ENCODE measurements at places on chromosomes 7 and 10. TPM values are rescaled to one million over a fixed set of nuclear protein-coding genes. Genes with fewer than 3 reads are reported as not detected.
A peak's percentile ranks its signal among the peaks of the same experiment; 100 is the strongest.

DNA sequence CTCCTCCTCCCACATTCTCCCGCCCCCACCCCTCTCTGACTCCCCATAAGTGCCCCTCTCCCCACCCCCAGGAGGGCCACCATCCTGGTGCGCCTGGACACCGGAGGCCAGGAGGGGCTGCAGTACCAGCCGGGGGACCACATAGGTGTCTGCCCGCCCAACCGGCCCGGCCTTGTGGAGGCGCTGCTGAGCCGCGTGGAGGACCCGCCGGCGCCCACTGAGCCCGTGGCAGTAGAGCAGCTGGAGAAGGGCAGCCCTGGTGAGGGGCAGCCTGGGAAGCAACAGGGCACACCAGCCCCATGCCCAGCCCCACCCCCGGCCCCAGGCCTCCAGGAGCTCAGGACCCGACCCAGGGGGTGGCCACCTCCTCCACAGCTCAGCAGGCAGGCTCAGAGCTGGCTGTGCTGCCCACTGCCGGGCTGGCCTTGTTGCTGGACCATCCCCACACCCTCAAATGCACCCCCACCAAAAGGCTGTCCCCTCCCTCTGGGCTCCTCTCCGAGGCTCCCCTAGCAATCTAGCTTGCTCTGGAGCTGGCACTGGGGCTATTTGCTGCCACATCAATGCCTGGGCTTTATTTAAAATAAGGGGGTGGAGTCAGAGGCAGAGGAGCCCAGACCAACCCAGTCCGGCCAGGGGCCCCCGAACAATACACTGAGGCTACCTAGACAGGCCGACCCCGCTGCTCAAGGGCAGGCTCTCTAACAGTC, 14.8 kb downstream of the ATG9B start:
- ATAC-seq, result no peak

DNA sequence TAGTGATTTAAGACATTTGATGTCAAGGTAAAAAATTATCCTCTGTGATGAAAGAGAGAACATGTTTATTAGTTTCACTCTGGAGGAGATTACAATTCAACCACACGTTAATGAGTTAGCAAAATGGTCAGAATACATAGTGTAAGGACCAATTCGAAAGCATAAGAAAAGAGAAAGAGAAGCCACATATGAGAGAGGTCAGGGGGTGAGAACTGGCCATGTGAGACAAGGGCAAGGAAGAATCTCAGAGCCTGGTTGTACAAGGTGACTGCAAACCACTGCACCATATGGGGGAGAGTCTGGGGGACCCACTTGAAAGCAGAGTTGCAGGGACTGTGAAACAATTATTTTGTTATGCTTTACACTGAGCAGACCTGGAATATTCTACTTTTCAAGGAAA, 27.7 kb upstream of the BET1 start:
- no peak for ATAC-seq

- no peak for ATAC-seq
These were observed 370.4 kb downstream of the TNS3 start for GRCh38 chr7:47211519-47211973.

- ATAC-seq, result no peak
These were observed 133.7 kb upstream of the GJD4 start for GRCh38 chr10:35471435-35471834.

- no peak for ATAC-seq
These were observed 7.7 kb downstream of the VAX1 start for GRCh38 chr10:117130346-117130745.

DNA sequence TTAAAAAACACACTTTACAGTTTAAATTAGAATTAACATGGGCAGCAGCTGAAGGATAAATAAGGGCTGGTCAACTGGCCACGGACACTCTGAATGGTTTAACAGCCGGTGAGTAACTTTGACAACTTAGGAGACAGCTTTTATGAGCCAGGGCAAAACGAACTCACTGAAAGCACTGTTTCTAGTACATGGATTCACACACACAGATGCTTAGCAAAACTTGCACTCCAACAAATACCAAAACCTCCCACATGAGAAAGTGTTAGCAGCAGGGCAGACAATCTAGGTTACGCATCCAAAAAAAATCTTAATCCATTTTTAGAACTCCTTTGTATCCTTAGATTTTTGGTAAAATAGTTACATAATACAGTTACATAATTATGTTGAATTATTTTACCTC, 486.4 kb downstream of the PHTF2 start:
- ATAC-seq, result no peak

- ATAC-seq, result peak; percentile 2
These were observed 660 bp downstream of the VCL start for GRCh38 chr10:73998623-73998928.

GRCh38 chr10:118698421-118698820, 56.3 kb downstream of the CACUL1 start:
- ATAC-seq, result no peak

DNA sequence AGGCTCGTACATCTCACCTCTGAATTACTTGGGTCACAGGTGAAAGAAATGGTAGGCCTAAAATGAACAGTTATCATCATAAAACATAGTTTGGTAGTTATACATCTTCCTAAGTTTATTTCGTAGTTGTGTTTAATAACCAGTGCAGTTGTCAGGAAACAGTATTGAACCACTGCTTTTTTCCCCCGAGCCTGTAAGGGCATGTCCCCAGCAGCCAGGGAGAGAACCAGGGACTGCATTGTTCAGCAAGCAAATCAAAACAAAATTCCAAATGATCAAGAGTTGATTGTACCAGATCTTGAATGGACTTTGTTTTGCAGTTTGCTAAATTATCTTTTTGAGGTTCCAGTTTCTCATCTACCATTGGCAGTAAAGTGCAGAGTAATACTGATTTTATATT, 2.4 kb downstream of the EIF4H start:
- ATAC-seq, result no peak

DNA sequence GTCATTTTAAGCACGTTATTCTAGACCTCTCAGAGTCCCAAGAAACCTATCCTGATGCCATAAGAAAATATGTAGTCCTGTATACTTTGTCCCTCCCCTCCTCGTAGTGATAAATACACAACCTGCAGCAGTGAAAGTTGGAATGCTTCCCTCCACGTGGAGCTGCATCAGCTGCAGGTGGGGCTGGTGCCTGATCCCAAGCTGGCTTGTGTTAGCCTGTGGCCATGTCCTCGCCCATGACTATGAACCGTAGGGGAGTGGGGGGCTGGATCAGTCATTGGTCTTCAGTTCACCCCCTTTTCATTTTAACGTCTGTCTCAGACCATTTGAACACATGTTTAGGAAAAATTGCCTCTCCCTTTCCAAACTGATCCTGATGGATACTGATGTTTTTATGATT, 171.4 kb upstream of the HABP2 start:
- ATAC-seq, result no peak

GRCh38 chr10:125707541-125708468, 11.7 kb upstream of the EDRF1 start:
- ATAC-seq, result peak; percentile 31

DNA sequence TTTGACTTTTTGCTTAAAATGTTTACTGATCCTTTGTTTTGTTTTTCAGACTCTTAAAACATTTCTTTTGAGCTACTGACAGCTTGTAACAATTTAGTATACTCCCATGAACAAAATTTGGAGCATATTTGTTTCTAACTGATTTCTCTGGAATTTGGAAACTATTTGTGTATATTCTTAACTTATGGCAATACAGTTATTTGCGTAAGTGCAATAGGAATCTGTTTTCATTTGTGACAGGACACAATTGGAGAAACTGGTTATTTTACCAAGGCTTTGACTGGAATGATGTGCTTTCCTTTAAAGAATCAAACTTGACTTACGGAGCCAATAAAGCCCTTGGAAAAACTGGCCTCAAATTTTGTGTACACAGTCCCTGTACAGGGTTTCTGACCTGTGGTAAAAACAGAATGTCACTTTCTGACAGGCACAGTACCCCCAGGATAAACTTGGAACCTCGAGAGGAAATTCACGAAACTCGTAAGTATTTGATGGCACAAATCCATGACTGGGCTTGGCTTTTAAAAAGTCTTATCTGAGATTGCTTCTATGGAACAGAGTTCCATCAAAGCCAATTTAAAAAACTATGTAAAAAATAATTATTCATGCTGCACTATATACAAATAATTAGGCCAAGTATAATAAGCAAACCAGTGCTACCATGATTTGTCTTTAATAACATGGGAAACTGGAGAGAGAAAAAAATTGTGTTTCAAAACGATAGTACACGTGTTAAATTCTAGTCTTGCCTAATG, 70.4 kb downstream of the ST8SIA6 start:
- ATAC-seq, result no peak

- peak; percentile 94 for ATAC-seq
These were observed 17.0 kb downstream of the FAM131B start for GRCh38 chr7:143345428-143345900.

The RPEL1 gene
- total RNA-seq, result not detected

The ABCB1 gene
- 2.7 TPM for total RNA-seq

The UCN3 gene
- total RNA-seq, result not detected

The UPK3B gene
- total RNA-seq, result 9.6 TPM

The PLA2G12B gene
- total RNA-seq, result not detected

The GRM3 gene
- not detected for total RNA-seq

The CNPY1 gene
- total RNA-seq, result not detected

The ETV1 gene
- 3.3 TPM for total RNA-seq
